Hematopoietic multipotent progenitor cell treated with erythropoietin and hydrocortisone succinate and interleukin-3 and kit ligand, for 15 days (in vitro differentiated cells): ENCODE measurements at places on chromosomes 2 and 18.

DNA sequence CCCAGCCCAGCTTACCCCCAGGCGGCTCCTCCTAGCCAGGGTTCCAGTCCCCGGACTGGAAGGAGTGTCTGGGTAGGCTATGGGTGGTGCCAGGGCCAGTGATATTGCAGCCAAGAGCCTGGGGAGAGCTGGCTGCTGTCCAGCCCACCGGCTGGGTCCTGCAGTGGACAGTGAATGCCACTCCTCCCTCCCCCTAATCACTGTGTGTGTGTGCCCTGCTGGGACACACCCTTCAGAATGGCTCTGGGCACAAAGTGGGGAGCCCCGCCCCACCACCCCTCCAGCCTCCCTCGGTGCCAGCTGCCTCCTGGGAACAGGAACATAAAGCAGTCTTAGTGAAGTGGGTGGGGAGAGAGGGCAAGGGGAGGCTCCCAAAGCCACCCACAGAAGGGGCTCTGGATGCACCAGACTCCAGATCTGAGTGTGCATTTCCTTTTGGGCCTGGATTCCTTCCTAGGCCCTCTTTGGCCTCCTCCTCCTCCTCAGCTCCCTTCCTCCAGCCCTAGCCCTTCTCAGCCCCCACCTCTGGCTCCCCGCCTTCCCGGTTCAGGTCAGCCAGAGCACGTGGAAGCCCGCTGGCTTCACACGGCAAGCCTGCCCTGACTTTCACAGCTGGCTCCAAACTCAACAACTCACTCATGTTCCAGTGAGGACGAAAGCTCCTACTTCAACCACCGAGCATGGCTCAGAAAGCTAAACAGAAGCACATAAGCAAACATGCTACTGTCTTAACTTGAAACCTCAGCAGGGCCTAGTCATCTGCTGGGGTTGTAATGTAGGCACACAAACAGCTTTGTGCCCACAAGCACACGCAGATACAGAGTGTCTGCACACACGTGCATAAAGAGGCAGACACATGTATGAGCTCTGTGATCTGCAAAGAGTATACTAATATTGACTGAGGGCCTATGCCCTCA, 209.2 kb upstream of the SMAD2 start:
- no peak for DNase-seq

- DNase-seq, result peak; percentile 87
Observed at GRCh38 chr2:86105252-86105968, at the start of gene POLR1A. Gene POLR1A, minus strand, starts transcription at chr2:86105886. Its CDS starts 110 bp downstream, at chr2:86105776.

DNA sequence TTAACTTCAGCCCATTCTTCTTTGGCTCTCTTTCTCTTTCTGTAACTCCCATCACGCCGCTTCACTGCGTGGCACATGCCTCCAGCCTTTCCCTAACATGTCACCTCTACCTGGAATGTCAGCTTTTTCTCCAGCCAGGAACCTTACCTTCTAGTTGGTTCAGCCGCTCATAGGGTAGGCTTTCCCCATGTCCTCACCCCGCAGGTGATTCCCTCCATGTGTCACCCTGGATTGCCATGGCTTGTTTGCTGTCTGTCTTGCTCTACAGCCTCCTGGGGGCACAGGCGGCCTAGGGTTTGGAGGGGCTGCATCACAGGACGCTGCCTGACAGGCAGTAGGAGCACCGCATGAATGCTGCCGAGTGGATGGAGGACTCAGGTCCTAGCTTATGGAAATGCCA, 39.2 kb downstream of the ARHGEF4 start:
- DNase-seq, result no peak

- no peak for DNase-seq
Observed at GRCh38 chr2:27003007-27003406, 29.8 kb upstream of the TMEM214 start.

DNA sequence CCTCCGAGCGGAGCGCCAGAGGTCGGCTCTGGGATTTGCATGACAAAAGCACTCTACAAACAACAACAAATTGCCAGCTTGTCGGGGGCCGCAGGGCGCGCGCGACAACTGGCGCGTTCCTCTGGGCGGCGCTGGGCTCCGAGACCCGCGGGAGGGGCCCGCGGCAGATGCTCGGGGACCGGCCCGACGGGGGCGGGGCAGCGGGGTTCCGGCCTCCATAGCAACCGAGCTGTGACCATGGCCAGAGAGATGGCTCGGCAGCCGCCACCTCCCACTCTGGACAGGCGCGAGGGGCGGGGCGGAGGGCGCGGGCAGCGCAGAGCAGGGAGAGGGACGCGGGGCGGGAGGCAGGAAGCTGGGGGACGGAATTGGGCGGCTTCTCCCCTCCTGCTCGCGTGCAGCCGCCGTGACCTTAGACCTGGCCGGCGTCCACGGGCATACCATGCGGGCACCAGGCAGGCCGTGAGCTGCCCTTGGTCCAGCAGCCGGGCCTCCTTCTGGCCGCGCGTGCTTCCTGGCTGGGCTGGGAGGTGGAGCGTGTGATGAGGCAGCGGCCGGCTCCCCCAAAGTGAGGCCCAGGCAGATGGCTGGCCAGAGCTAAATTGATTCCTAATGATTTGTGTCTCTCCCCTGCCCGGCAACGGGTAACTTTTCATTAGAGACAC, 171.5 kb downstream of the CELF4 start:
- DNase-seq, result no peak

- DNase-seq, result no peak
Observed at GRCh38 chr18:79765491-79766245, 32.1 kb upstream of the KCNG2 start.

- DNase-seq, result no peak
Observed at GRCh38 chr18:31497836-31498573, at the start of gene DSG2. Gene DSG2, plus strand, starts transcription at chr18:31498177. Its CDS starts 75 bp downstream, at chr18:31498252.

DNA sequence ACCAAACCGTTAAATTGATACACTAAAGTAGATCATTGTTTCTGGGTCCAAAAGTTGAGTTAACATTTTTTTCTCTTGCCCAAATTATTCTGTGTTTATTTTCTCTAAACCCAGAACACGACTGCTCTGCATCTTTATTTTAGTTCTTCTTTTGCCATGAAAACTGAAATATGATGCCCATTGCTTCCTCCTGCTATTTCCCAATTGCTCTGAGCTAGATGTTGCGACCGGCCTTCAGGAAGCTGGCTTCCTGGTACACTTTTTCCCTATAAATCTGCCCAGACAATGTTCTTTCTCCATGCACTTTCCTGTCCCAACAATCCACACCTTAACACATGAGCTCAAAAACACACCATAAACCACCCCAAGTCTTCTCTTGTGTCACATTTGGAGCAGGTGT, 501.4 kb downstream of the FBXO15 start:
- DNase-seq, result no peak

GRCh38 chr2:196482119-196483065, 157.1 kb upstream of the CCDC150 start:
- no peak for DNase-seq

GRCh38 chr2:100957996-100958653, 44.0 kb upstream of the RPL31 start:
- DNase-seq, result no peak

DNA sequence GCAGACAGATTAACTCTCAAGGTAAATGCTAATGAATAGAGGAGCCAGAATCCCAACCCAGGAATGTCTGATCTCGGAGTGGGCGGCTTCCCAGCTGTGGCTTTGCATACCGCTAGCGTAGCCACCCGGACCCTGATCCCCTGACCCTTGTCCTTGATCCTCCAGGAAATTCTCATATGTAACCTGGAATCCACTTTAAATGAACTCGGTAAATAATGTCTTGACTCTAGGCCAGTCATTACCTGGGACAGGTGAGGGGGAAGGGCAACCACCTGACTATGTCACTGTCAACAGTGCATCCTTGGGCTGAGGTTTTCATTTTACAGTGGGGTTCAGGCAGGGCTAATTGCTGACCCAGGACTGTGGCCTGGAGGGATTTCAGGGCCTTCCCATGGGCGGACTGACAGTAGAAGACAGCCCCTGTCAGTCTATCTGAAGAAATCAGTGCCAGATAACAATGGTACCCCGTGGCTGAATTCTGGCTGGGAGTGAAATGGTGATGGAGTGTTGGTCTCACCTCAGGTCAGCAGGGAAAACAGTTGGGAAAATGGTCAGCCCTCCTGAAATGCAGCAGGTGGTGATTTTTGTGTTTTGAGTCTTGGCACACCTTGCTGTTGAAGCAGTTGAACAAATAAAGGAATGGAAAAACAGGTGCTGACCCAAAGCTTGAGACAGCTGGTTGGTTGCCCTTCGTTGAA, 9.6 kb downstream of the ACKR3 start:
- DNase-seq, result no peak

DNA sequence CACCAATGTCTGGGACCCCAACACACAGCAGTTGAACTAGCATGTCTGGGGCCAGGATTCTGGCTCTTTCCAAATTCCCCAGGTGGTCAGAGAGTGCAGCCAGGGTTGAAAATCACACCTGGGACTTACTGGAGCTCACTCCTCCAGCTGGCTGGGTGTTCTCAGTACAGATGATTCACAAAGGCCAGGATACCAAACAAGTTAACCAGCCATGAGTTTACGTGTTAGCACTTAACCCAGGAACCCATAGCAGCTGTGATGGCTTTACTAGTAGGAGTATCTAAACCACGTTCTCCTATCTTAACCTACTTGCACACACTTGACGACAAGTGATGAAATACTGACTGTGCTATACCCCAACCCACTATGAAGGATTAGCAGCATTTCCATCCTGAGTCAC, 222.8 kb downstream of the FBXO15 start:
- DNase-seq, result no peak

DNA sequence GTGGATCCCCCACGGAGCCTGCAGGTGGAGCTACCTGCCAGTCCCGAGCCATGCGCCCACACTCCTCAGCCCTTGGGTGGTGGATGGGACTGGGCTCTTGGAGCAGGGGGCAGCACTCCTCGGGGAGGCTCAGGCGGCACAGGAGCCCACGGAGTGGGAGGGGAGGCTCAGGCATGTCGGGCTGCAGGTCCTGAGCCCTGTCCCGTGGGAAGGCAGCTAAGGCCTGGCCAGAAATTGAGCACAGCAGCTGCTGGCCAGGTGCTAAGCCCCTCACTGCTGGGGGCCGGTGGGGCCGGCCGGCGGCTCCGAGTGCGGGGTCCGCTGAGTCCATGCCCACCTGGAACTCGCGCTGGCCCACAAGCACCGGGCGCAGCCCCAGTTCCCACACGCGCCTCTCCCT, 91.7 kb upstream of the ACVR1 start:
- DNase-seq, result no peak

DNA sequence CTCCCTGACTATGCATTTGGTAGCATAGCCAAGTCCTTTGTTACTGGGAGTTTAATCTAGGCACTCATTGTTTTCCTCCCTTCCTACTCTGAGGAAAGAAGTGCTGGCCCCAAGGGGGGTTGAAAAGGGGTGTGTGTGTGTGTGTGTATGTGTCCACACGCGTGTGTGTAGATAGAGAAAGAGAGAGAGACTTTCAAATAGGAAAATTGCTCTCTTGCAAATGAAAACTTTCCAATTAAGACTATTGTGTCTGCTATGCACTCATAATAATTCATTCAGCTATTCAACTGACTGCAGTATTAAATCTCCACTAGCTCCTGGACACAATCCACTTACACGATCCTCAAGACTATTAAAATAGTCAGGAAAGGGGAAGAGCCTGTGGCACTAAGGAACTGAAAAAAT, 92.9 kb upstream of the CSRNP3 start:
- DNase-seq, result no peak
